Neural crest cell (in vitro differentiated cells): ENCODE measurements at places on chromosomes 16 and 17. TPM values are rescaled to one million over a fixed set of nuclear protein-coding genes. Genes with fewer than 3 reads are reported as not detected.

Gene C1QL1
- 7.1 and 7.7 TPM in 2 replicates for total RNA-seq

Gene KCNJ12
- 6.1 and 6.6 TPM in 2 replicates for total RNA-seq

Gene ACE
- total RNA-seq = 0.42 and 0.61 TPM in 2 replicates

Gene ZNF830
- 21.2 TPM in 2 replicates for total RNA-seq

- peak; percentile 3 for DNase-seq
These were observed 534.1 kb downstream of the GRIN2A start for GRCh38 chr16:9647981-9648701.

GRCh38 chr16:55622930-55623561 lies 32.7 kb upstream of the SLC6A2 start:
- no peak for DNase-seq

GRCh38 chr16:21167929-21168602 lies 9.6 kb downstream of the LDAF1 start:
- DNase-seq = no peak

GRCh38 chr17:55727920-55728319 lies 5.3 kb upstream of the TMEM100 start:
- no peak for DNase-seq

DNA sequence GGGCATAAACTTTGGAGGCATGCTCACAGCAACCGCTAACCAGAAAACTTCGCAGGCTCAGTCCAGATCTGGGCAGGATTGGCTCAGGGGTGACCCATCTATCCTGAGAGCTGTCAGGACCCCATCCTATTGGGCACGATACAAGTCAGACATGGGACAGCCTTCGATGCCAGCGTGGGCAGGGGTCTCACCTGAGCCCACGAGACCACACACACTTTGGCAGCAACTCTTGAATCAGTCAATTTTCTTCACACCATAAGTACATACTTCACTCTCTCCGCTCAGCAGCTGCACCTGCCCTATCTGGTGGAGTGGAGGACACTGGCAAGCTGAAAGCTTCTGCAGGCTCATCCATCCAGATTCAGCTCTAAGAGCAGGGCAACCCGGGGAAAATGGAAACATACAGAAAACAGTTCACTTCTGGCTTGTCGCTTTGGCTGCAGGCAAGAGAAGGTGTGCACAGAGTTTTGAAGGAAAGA lies 48.3 kb downstream of the ZFHX3 start:
- no peak for DNase-seq

GRCh38 chr17:44106801-44107200 lies 16.6 kb downstream of the HDAC5 start:
- no peak for DNase-seq

DNA sequence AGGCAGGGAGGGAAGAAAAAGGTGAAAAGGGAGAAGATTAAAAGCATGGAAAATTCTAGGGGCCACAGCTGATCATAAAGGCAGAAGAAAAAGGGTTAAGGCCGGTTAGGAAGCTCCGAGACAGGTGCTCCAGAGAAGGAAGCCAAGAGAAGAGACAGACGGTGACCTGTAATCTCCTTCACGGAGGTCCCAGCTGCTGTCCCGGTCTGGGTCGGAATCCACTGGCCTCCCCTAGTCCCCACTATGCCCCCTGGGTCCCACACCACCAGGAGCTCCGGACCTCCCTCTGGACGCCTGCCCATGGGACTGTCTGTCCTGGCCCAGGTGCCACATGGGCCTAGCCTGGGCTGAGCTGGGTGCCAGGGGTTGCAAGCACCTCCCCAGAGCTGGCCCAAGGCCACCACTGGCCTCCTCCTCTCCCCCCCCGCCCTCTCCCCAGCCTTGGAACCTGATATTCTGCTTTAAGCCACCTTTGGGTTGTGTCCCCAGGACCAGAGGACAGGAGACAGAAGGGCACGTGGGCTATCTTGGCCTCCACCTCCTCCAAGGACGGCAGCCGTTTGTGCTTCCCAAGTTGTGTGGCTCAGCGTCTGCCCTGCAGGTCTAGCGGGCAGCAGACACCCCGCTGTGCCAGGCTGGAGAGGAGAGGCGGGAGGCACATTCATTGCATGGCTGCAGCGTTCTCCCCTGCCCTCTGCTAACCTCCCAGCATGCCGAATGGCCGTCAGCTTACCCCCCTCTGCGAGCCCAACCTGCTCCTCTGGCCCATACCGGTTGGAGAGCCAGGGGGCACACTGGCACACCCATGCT lies 102.4 kb downstream of the ENGASE start:
- DNase-seq = no peak

- DNase-seq = no peak
These were observed 5.2 kb upstream of the SH2B1 start for GRCh38 chr16:28858421-28858820.

DNA sequence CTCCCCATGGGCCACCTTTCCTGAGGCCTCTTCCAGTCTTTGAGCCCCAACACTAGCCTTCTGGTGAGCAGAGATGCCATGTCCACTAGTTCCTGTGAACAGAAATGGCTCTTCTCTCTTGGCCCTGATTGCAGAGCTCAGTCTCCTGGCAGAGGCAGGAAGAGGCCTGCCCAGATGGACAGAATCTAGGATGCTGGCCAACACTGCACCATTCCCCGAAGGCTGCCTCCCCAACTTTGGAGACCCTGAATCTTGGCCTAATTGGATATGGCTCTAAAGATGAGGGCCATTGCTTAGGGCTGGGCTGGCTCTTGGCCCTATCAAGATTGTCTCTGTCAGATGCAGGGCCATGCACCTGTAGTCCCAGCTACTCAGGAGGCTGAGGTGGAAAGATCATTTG lies 18.0 kb upstream of the DYNLL2 start:
- DNase-seq = no peak
